GM19239 (cell line): ENCODE measurements at places on chromosomes 16 and 17.

- DNase-seq = no peak
Observed at GRCh38 chr16:88102597-88102996, 151.4 kb downstream of the BANP start.

- no peak for DNase-seq
Observed at GRCh38 chr16:9772526-9773225, 409.6 kb downstream of the GRIN2A start.

DNA sequence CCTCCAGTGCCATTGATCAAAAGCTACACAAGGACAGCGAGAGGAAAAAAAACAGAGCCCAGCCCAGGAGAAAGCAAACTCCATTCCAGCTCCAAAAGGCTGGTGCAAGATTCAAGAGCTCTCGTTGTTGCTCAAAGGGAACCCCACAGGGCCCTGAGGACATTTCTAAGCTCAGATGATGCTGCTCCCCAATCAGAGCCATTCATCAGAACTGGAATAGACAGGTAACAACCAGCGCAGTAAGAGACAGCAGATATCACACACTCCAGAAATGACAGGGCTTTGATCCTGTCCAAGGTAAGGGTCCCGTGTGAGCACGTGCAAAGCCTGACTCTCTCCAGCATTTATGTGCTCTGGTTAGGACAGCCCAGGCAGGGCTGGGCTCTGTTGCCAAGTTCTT is 20.1 kb downstream of the PMP22 start:
- DNase-seq = no peak

GRCh38 chr17:78185981-78186691 is 716 bp downstream of the TK1 start:
- DNase-seq = no peak

- no peak for DNase-seq
Observed at GRCh38 chr17:19402171-19402570, 8.9 kb upstream of the RNF112 start.

DNA sequence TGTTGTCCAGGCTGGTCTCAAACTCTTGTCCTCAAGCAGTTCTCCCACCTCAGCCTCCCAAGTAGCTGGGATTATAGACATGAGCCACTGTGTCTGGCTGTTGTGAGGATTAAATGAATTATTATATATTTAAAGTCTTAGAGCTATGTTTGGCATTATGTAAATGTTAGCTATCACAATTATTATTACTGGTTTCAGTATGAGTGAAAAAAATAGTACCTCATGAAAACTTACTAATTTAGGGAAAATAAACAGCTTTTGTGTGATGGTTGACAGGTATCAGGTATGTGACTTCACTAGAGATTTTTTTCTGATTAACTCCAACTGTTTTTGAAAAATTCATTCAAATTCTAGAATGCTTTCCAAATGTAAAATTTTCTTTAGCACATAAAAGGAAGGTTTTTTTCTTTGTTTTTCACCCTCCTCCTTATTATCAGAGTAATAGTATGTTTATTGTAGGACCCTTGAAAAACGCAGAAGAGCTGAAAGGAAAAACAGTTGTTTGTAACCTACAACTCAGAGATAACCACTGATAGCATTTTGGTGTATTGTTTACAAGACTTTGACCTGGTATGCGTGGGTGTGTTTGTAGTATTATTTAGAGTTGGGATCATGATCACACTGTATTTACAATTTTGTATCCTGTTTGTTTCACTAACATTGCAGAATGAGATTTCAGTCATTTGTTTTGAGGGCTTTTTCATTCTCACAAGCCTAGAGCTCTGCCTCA is 13.2 kb downstream of the NLK start:
- no peak for DNase-seq

- DNase-seq = no peak
Observed at GRCh38 chr17:50892101-50892776, 26.1 kb upstream of the TOB1 start.

DNA sequence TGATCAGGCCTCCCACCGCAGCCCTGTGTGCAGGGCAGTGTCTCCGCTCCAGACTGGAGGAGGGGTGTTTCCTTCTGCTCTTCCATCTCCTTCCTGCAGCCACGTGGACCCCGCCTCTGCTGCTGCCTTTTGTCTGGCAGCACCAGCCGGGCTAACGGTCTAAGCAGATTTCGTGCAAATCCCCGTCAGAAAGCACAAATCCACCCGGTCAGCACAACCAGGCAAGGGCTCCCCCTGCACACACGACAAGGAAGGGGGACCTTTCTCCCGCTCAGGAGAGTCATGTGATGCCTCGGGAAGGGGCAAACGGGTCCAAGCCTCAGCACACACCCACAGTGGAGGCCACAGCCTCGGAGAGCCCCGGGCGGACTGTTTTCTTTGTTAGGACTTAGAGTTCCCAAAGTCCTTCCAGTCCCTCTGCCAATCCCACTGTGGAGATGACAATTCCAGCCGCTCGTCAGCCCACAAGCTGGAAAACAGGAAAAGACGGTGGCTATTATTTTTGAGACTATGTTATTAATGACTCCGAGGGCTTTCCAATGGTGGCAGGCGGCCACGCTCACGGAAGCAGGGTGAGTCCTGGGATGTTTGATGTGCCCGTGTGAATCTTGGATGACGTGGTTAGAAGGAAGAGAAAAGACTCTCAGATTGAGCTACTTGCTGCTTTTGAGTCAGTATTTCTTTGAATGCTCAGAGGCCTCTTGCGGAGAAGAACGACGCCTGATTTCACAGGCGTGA is 22.5 kb upstream of the MEAK7 start:
- no peak for DNase-seq

GRCh38 chr16:87958632-87959031 is 7.4 kb downstream of the BANP start:
- no peak for DNase-seq

GRCh38 chr16:53511084-53511402 is 8.0 kb upstream of the AKTIP start:
- DNase-seq = no peak

GRCh38 chr17:80110447-80110812 is 9.0 kb downstream of the GAA start:
- DNase-seq = no peak

DNA sequence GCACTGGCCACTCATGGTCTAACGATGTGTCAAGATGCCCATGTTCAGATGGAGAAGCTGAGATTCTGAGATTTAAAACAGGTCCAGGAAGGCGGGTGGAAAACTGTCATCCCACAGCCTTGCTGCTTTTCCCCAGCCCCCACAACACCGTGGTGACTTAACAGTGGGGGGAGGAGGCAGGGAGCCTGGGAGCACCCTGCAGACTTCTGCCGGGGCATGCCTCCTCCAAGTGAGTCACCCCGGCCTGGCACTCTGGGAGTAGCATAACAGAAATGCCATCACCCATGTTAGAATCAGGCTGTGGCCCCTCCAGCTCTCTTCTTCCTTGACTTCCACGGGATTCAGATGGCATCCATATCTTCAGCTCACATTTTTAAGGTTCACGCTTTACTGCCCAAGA is 164.8 kb downstream of the CBLN1 start:
- no peak for DNase-seq

DNA sequence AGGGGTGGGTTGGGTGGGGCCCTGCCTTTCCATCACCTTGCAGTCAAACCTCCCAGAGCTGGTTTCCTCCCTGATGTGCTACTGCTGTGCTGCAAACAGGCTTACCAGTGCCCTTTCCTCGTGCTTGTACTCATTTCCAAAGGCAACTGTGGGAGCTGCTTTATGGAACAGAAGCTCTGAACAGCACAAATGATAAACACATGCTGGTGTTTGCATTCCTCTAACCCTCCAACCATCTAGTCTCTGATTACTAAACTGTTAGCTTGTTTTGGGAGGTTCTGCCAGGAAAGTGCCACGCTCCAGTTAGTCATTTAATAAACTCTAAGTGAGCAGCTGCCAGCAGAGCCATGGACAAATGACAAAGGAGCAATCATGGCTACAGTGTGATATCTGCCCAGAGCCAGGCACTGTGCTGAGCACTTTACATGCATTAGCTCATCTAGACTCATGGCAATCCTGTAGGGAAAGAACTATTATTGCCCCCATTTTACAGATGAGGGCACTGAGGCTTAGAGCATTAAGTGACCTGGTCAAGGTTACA is 110.4 kb downstream of the VAT1L start:
- DNase-seq = no peak

GRCh38 chr17:35082073-35082657 is 18.7 kb upstream of the RFFL start:
- no peak for DNase-seq

DNA sequence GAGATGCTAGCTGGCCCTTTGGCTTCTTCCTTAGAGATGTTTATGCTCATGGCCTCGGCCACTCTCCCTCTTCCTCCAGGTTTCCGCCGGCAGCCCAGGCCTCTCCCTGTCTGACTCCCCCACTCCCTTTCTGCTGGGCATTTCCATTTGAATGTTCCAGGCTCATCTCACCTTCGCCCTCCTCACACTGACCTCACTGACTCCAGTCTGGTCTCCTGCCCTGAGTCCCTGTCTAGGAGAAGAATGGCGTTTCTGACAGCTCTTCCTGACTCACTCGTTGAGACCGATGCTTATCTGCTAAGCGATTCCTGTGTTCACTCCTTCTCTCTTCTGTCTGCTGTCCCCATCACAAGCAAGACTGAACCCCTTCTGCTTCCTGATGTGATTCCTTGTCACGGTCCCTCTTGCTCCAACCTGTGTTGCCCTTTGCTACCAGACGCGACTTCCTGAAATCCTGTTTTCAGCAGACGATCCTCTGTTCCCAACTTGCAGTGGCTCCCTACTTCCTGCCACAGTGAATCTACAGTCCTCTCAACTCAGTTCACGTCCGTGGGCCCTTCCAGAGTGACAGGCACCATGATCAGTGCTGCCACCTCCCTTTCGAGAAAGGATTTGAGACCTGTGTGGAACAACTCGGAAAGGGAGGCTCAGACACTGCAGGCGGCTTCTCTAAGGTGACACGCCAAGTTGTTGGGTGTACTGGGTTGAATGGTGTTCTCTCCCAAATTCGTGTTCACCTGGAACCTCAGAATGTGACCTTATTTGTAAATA is 176.4 kb downstream of the MSI2 start:
- no peak for DNase-seq

- DNase-seq = no peak
Observed at GRCh38 chr17:32120141-32120540, 22.2 kb upstream of the RHOT1 start.

GRCh38 chr17:56222255-56222654 is 69.0 kb downstream of the ANKFN1 start:
- DNase-seq = no peak

DNA sequence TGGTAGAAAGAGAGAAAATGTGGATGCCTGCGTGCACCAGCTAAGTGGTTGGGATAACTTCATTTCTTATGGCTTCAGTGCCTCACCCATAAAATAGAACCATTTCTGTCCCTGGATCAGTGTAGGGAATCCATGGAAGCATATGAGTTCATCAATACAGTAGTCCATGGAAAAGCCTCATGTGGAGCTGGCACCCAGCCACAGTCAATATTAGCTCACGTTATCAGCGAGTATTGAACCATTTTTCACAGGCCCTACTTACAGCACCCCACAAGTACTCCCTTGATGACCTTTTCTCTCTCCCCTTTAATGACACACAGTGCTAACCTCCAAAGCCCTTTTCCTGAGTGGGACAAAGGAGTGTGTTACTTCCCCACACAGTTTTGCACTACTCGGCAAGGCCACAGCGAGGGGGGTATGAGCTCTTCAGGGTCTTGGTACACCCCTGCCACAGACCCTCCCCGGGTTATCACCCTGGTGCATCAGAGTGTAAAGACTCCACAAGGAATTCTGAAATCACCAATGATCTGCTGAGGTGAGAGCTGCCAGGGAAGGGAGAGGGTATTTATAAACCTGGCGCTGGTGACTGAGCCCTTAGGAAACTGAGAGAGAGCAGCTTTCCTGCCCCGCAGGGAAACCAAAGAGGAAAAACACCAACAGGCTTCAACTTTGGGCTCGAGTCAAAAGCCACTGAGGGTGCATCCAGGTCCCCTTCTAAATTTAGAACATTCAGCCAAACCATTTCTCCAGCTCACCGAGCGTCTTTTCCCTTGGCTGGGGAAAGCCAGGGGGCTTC is 36.9 kb downstream of the DYNLRB2 start:
- no peak for DNase-seq

DNA sequence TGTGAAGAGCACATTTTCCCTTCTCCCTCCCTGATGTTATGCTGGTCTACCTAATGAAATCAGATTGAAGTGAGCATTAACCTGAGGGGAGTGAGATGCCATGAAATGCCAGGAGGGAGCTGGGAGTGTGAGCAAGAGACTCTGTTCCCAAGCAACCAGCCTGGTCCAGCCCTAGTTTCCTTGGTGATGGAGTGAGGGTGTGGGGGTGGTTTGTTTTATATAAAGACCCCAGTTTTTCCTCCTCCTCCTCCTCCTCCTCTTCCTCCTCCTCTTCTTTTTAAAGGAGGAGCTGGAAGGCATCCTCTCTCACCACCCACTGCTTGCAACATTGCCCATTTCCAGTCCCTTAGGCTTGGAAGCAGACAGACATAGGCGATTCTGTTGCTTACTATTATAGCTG is 97.1 kb downstream of the DNAH3 start:
- DNase-seq = no peak

GRCh38 chr17:50689956-50690886 is 17.5 kb downstream of the ANKRD40 start:
- DNase-seq = no peak

- DNase-seq = no peak
Observed at GRCh38 chr16:2595393-2596205, 57.8 kb downstream of the PDPK1 start.

- DNase-seq = no peak
Observed at GRCh38 chr17:48055531-48056245, 7.5 kb downstream of the NFE2L1 start.

DNA sequence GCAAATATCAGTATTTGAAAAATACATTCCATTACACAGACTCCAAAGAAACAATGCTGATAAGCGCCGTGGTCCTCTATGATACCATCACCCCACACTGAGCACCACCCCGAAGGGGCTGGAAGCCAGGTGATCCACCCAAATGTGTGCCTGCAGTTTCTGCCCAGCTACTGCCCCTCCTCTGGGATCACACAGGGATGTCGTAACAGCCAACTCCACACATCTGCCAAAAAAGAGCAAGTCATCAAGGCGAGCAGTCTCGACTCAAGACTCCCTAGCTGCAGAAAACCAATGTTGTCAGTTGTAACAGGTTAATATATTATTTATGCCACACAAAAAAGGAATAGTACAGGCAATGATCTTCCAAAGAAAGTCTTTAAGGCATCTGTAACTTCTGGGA is 21.0 kb downstream of the CYB5D2 start:
- DNase-seq = no peak
